ENCODE measurements at places on chromosomes 12 and 14.

GRCh38 chr12:125643055-125643454, 577.8 kb downstream of the AACS start:
- H3K4me3 ChIP-seq: no peak overlapping the region
- H3K36me3 ChIP-seq: no peaks in the 10 kb centered on the region
- H3K4me1 ChIP-seq: no peaks in the 10 kb centered on the region
- no peak overlapping the region for H3K27ac ChIP-seq

DNA sequence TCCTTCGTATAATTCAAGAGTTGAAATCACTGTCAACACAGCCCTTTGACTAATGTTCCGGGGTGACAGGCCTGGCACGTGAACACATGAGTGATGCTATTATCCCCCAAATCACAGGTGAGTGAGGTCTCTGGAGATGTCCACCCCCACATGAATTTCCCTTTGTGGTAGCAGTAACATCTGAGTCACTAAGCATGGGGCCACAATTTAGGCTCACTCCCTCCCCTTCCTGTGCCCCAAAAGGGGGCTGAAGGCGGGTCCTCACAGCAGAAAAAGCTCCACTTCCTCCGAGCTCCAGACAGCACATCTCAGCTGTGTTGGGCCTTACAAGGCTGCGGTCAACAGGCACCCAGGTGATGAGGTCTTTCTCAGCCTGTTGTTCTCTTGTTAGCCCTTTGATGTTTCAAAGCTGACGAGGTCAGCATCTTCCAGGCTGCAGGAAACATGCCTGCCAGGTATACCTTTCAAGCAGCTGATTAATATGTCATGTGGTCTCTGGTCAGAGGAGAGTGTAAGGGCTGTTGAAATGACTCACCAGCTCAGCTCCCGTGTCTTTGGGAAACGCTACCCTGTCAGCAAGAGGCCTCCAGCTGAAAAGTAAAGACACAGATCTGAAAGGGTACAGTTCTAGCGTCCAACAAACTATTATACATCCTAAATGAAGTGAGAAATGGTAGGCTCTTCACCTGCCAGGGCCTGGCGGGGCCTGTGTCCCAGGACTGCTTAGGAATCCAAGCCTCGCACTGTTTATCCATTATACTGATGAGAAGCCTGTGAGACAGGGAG, 107.3 kb downstream of the ZFP36L1 start:
- H3K27me3 ChIP-seq: no peaks in the 10 kb centered on the region
- no peak overlapping the region for H3K4me3 ChIP-seq
- DNase-seq: peak; percentile 66
- no peaks in the 10 kb centered on the region for H3K36me3 ChIP-seq
- H3K4me1 ChIP-seq: peaks cover 61% of the 10 kb centered on the region

GRCh38 chr12:127445581-127446139, 821.3 kb upstream of the TMEM132C start:
- H3K27ac ChIP-seq: no peak overlapping the region
- DNase-seq: no peak

DNA sequence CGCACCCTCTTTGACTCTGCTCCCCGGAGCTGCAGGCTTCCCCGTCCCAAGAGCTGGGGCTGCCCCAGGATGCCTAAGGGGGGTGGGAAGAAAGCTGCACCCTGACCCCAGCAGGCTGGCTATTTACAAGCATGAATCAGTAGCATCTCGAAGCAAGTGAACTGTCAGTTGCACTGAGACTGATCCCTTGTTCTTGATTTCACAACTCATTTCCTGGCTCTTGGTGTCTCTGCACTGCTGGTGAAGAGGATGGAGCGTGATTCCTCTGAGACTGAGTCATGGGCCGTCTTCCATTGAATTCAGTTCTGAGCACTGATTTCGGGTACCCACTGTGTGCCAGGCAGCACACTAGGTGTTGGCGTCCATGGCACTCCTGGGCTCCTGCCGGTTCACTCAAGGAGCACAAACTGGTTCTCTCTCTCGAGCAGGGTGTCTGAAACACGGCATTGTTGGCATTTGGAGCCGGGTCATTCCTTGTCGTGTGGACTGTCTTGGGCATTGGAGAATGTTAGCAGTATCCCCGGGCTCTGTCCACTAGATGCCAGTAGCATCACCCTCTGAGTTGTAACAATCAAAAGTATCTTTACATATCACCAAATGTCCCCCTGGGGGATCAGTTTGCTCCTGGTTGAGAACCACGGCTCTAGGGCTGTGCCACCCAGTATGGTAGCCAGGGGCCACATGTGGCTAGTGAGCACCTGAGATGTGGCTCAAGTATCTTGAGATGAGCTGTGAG, 86.9 kb downstream of the RIN3 start:
- no peaks in the 10 kb centered on the region for H3K27me3 ChIP-seq
- H3K27ac ChIP-seq: peak overlapping the region; percentile 39
- peak; percentile 19 for DNase-seq
- no peak overlapping the region for H3K4me3 ChIP-seq
- H3K4me1 ChIP-seq: peaks cover 55% of the 10 kb centered on the region
- H3K36me3 ChIP-seq: peaks cover 17% of the 10 kb centered on the region

DNA sequence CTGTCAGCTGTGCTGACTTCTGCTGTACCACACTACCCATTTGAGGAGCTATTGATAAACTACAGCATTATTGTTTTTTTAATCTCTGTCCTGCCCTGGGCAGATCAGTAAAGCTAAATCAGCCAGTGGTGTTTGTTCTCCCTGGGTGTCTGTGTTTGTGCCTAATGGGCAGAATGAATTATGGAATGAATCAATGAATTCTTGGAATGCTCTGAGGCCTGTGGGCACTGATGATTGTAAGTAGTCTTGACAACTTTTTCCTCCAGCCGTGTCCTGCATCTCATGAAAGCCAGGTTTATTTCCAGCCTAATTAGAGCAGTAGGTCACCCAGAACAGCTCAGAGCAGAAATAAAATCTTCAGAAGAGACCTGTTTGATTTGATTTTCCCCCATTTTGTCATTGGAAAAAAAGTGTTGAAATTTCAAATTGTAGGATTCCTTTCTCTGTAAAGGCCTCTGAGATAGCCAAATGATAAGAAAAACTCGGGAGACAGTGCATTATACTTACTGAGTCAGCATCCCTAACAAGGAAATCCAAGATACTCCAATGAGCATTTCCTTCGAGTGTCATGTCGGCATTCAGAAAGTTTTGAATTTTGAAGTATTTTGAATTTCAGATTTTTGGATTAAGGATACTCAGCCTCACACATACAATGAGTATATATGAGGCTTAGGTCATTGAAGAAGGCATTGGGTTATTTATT, 19.4 kb upstream of the EVL start:
- H3K4me1 ChIP-seq: peaks cover 3% of the 10 kb centered on the region
- H3K27ac ChIP-seq: no peak overlapping the region
- no peak overlapping the region for H3K4me3 ChIP-seq
- no peaks in the 10 kb centered on the region for H3K36me3 ChIP-seq
- H3K27me3 ChIP-seq: no peaks in the 10 kb centered on the region

- H3K36me3 ChIP-seq: peaks cover 13% of the 10 kb centered on the region
- H3K4me1 ChIP-seq: peaks cover 3% of the 10 kb centered on the region
- no peak overlapping the region for H3K27ac ChIP-seq
- no peaks in the 10 kb centered on the region for H3K27me3 ChIP-seq
Measured at GRCh38 chr14:44951051-44951450, 10.7 kb downstream of the KLHL28 start.

DNA sequence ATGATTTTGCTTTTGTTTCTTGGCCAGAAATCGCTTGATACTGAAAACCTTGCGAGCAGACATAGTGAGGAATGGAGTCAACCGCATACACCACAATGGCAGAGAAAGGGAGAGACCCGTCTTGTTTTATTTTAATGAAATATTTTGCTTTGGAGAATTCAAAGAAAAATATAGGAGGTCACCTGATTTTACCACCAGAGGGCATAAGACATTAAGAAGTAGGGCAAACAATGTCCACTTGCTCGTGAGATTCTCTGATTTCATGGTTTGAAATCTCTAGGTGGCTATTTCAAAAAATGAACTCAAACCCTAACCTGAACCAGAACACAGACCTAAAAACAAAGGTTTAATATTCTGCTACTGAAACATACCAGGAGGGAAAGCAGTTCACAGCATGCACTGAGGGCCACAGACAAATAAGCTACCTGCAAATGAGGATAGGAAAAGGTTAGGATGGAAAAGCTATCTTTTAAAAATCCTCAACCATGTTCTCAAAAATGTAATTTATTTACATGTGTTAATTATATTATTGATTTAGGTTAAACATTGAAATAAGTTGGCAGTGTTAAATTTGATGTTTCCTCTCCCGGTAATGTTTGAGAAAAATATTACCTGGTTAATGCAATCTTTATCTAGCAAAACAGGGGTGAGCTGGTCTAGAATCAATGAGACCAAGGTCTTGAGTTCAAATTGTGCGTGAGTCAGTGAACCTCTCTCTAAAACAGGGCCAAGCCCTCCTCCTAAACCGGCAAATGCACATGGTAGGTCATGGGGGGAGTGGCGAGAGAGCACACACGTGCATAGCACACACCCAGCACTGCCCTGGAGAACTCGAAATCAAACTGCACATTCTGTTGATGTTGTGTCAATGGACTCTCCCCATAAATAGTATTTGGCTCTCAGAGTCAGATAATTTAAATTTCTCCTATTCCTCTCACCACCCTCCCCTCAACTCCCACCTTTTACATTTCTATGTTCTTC, 12.5 kb downstream of the IFNG-AS1 start:
- peak; percentile 36 for DNase-seq
- no peaks in the 10 kb centered on the region for H3K36me3 ChIP-seq
- H3K27me3 ChIP-seq: no peaks in the 10 kb centered on the region
- H3K27ac ChIP-seq: no peak overlapping the region
- no peak overlapping the region for H3K4me3 ChIP-seq

DNA sequence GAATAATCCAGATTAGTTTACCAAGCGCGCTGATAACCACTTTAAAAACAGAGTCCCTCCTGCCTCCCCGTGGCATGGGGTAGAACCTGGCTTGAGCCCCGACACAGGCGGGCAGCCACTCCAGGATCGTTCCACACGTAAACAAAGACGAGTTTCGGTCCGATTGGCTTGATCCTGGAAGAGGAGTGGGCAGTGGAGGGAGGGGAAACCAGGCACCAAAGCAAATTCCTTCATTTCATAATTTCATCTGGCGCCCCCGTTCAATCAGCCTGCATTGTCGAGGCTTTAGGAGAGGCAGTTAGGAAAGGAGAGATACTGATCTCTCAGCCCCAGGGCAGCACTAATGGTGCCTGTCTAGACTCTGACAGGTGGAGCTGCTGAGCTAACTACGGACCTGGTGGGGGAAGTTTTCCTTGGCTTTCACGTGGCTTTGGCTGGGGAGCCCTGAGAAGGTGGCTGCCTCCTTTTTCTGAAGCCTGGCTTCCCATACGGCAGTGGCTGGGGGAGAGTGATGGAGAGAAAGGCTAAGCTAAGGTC, 751 bp upstream of the GPRC5A start:
- no peak overlapping the region for H3K4me3 ChIP-seq
- H3K27ac ChIP-seq: no peak overlapping the region
- H3K36me3 ChIP-seq: no peaks in the 10 kb centered on the region
- peaks cover 24% of the 10 kb centered on the region for H3K27me3 ChIP-seq
- H3K4me1 ChIP-seq: peaks cover 13% of the 10 kb centered on the region

GRCh38 chr12:2075508-2076195, 22.9 kb downstream of the CACNA1C start:
- H3K27ac ChIP-seq: no peak overlapping the region
- H3K27me3 ChIP-seq: no peaks in the 10 kb centered on the region
- no peak for DNase-seq
- H3K4me3 ChIP-seq: no peak overlapping the region
- no peaks in the 10 kb centered on the region for H3K36me3 ChIP-seq

DNA sequence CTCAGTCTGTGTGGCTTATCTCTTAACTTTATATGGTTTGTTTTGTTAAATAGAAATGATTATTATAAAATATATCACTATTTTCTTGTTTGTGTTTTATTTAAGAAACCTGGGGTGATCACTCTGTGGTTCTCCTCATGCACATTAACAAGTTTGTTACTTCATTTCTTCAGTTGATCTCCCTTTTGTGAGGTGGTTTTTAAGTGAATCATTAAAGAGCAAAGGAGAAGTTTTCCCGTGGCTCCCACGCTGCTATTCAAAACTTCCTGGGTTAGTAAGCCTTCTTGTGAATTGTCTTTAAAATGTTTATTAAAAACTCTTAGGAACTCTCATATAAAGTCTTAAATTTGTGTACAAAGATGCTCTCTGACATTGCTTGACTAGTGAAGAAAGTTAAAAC, 11.8 kb downstream of the ADIPOR2 start:
- H3K4me3 ChIP-seq: no peak overlapping the region
- peaks cover 11% of the 10 kb centered on the region for H3K4me1 ChIP-seq

- no peaks in the 10 kb centered on the region for H3K4me1 ChIP-seq
- H3K27me3 ChIP-seq: no peaks in the 10 kb centered on the region
- H3K36me3 ChIP-seq: no peaks in the 10 kb centered on the region
- no peak overlapping the region for H3K27ac ChIP-seq
- DNase-seq: no peak
Measured at GRCh38 chr12:66848967-66849366, 170.1 kb upstream of the GRIP1 start.

- peaks cover 13% of the 10 kb centered on the region for H3K4me1 ChIP-seq
- no peak for DNase-seq
- no peaks in the 10 kb centered on the region for H3K27me3 ChIP-seq
- H3K27ac ChIP-seq: no peak overlapping the region
- H3K36me3 ChIP-seq: peaks cover 33% of the 10 kb centered on the region
Measured at GRCh38 chr14:63992858-63993257, 140.1 kb downstream of the SYNE2 start.
